ENCODE measurements at places on chromosomes 12 and 14.

- no peak for DNase-seq
These were observed 346.2 kb upstream of the FAR2 start for GRCh38 chr12:28802706-28803438.

- no peak for DNase-seq
These were observed 4.0 kb downstream of the MTA1 start for GRCh38 chr14:105423488-105424195.

DNA sequence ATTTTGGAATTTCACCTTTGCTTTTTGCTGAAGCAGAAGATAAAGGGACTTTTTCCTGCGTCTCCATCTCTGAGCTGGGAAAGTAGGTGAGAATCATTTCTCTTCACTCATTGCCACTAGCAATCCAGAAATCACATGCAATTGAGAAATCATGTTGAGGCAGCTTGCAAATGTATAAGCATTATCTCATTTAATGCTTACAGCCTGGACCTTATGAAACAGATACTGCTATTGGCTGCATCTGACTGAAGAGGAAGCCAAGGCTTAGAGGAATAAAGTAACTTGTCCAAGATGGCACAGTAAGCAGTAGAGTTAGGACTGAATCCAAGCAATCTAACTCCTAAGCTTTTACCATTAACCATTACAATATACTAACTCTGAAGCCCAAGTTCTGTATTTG is 122.4 kb downstream of the FIGNL2 start:
- DNase-seq, result no peak

DNA sequence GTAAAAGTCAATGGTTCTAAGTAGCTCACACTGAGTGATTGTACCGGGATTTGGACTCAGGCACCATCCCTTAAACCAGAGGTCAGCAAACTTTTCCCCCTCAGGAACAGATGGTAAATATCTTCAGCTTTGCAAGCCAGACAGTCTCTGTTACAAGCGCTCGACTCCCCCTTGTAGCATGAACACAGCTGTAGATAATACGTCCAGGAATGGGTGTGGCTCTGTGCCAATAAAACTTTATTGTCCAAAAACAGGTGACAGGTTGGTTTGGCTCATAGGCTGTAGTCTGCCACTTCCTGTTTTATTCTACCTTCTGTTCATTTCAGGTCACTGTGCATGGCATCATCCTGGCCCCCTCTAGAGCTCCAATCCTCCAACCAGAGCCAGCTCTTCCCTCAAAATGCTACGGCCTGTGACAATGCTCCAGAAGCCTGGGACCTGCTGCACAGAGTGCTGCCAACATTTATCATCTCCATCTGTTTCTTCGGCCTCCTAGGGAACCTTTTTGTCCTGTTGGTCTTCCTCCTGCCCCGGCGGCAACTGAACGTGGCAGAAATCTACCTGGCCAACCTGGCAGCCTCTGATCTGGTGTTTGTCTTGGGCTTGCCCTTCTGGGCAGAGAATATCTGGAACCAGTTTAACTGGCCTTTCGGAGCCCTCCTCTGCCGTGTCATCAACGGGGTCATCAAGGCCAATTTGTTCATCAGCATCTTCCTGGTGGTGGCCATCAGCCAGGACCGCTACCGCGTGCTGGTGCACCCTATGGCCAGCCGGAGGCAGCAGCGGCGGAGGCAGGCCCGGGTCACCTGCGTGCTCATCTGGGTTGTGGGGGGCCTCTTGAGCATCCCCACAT is 7.6 kb downstream of the BDKRB1 start:
- DNase-seq, result no peak

- DNase-seq, result no peak
These were observed 35.8 kb downstream of the SUSD6 start for GRCh38 chr14:69647213-69647612.

DNA sequence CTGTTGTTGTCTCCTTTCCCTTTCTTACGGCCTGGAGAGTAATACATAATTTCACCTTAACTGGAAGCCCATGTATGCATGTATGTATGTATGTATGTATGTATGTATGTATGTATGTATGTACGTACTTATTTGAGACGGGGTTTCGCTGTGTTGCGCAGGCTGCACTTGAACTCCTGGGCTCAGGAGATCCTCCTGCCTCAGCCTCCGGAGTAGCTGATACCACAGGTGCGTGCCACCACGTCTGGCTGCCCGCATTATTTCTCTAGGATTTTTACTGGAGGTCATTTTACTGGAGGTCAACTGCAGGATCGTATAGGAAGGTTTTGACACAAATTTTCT is 644 bp upstream of the OS9 start:
- DNase-seq, result no peak

- no peak for DNase-seq
These were observed 192.1 kb upstream of the GARIN6 start for GRCh38 chr12:99455350-99456035.

DNA sequence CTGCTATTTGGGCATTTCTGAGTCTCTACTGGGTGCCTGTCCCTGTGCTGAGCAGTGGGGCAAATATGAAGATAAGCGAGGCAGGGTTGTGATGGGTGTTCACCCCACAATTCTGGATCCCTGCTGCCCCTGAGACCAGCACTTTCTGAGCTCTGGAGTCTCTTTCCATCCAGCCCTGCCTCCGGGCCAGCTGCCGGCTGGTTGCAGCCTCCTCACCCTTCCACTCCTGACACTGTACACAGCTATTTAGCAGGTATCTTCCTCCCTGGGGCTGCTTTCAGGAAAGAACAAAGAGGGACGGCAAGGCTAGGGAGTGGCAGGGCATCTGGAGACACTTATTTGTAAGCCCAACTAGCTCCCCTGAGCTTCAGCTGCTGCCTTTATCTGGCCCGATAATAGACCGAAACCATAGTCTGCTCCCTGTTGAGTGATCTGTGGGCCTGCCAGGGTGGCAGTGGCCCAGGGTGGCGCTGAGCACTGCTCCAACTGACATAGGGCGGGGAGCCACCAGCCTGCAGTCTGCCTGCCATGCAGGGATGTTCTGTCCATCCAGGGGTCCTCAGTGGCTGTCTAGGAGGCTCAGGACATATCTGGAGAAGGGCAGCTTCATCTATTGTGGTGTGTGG is 7.6 kb upstream of the KRT80 start:
- DNase-seq, result no peak

GRCh38 chr12:58364389-58365086 is 423.2 kb downstream of the ATP23 start:
- DNase-seq, result no peak

GRCh38 chr14:64683264-64683663 is 21.0 kb upstream of the PLEKHG3 start:
- no peak for DNase-seq

DNA sequence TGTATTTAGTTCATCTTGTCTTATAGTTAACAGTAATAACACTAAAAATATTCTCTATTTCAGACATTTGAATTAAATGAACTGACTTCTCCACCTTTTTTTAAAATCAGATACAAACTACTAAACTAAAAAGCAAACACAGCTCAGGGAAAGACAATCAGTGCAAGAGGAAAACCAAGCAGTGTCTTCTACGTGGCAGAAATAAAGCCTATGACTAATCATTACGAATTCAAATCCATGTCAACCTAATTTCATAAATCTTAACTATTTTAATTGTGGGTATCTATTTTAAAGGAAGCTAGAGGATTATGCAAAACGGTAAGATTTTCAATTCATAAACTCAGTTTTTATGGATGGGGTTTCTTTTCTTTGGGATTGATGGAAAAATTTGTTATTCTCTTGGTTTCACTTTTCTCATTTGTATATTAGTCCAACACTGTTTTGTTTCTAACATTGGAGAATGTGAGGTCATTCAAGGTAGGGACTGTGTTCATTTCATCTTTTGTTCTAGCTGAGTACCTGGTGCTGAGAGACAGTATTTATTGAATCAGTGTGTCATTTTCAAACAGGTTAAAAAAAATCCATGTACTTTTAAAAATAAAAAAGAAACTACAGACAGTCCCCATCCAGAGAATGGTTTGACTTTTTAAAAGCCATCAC is 12.8 kb upstream of the PALS1 start:
- no peak for DNase-seq

GRCh38 chr14:86940106-86940505 is 1052.9 kb downstream of the GALC start:
- DNase-seq, result no peak

GRCh38 chr12:58877243-58877743 is 43.0 kb downstream of the LRIG3 start:
- DNase-seq, result no peak

- DNase-seq, result no peak
These were observed 948.4 kb upstream of the ATXN7L3B start for GRCh38 chr12:73589220-73589619.

- peak; percentile 79 for DNase-seq
These were observed 59.1 kb downstream of the RASSF3 start for GRCh38 chr12:64669270-64669842.

DNA sequence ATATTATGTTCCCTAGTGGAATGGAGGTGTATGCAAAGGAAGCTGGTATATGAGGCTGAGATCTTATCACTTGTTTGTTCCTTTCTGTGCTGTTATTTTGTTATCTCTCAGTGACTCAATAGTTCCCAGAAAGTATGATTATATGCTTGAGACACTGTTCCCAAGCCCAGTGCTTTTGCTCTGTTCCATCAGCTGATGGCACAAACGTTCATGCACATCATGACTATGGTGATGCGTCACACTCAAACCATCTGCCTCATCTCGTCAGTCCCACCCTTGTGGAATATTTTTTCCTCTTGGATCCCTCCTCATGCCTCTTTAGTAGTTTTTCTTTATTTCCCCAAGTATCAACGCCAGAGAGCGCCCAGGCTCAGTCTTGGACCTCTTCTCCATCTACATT is 786.9 kb downstream of the AACS start:
- no peak for DNase-seq

DNA sequence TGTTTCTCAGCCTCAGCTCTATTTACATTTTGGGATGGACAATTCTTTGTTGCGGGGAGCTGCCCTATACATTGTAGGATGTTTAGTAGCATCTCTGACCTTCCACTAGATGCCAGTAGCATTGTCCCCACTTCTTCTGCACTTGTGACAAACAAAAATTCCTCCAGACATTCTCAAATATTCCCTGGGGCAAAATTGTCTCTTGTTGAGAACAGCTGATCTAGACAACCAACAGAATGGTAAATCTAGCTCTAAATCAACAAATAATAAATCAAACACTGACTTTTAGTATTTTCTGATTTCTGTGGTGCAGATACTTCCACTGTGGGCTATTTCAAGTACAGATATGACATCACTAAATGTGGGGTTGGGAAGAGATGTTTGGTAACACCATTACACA is 60.7 kb downstream of the MSRB3 start:
- no peak for DNase-seq

DNA sequence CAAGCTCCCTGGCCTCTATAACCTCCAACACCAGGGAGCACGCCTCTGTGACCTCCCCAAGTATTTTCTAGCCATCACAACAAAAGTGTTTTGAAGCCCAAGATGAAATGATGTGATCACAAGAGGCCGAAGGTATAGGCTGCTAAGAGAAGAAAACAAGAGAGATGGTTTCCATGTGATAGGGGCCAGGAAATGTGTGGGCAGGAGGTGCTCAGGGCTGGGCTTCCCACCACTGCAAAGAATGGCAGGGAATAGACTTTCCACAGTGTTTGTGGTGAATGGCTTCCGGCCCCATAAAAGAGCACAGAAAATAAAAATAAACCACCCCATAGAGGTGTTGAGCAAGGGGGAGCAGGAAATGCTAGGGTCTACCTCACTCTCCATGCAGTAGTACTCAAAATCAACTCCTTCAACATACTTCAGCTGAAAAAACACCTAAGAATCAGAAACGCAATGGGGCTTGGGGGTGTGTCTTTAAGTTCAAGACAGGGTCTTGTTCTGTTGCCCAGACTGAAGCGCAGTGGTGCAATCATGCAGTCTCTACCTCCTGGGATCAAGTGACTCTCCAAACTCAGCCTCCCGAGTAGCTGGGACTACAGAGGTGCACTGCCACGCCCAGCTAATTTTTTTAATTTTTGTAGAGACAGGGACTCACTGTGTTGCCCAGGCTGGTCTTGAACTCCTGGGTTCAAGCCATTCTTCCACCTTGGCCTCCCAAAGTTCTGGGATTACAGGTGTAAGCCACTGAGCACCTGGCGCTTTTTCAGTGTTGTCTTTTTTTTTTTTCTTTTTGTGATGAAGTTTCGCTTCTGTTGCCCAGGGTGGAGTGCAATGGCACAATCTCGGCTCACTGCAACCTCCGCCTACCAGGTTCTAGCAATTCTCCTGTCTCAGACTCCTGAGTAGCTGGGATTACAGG is 27.1 kb downstream of the DAD1 start:
- peak; percentile 90 for DNase-seq

GRCh38 chr12:26471560-26471959 is 276.2 kb downstream of the SSPN start:
- no peak for DNase-seq

DNA sequence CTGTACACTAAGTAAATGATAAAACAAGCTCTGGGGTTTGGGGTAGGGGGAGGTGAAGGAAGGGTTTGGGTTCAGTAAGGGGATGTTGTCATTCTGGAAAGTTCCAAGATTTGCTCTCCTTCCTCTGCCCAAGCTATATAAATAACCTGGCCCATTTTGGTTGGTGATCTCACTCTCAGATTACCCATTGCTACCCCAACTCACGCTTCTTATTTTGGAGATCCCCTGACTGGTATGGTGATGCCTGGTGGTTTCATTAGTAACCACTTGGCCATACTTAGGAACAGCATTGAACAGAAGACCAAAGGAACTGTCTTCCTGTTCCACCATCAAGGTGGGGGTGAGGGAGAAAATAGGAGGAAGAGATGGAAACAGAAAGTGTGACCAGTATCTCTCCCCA is 259.6 kb upstream of the TBX3 start:
- no peak for DNase-seq

- no peak for DNase-seq
These were observed 21.6 kb upstream of the TMEM229B start for GRCh38 chr14:67510121-67510520.

- DNase-seq, result no peak
These were observed 80.7 kb downstream of the FOXN3 start for GRCh38 chr14:89336338-89336737.

GRCh38 chr14:72439707-72440106 is 454.2 kb downstream of the DPF3 start:
- DNase-seq, result no peak

- no peak for DNase-seq
These were observed 147.3 kb downstream of the PPM1H start for GRCh38 chr12:62787611-62788010.

DNA sequence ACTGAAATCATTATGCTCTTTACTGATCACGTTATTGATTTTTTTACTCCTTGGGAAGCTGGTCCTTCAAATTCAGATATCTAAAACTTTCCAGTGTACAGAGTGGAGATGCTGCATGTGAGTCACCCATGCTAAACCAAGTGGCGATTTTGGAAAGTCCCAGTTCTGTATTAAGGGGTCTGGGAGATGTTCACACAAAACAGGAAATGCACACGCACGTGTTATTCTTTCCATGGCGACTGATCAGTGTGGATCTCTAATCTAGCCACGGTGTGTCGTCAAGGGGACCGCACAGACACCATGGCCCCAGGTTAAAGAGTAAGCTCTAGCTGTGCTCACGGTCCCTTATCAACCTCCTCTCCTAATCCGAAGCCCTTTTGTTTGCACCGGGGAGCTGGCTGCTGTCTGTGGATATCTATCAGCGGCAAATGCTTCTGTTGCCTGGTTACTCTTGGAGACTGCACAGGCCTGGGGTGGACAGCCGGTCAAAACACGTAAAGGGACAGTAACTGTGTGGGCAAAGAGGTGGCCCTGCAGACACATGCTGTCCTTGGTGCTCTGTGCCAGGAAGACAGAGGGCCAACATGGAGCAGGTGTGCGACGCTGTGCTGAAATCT is 96.6 kb downstream of the RIMBP2 start:
- DNase-seq, result no peak

- no peak for DNase-seq
These were observed 32.0 kb downstream of the FAM177A1 start for GRCh38 chr14:35078082-35078481.

GRCh38 chr12:57320639-57321038 is 69.7 kb upstream of the STAC3 start:
- no peak for DNase-seq
